ENCODE measurements at places on chromosomes 1 and 21.
A peak's percentile ranks its signal among the peaks of the same experiment; 100 is the strongest.

DNA sequence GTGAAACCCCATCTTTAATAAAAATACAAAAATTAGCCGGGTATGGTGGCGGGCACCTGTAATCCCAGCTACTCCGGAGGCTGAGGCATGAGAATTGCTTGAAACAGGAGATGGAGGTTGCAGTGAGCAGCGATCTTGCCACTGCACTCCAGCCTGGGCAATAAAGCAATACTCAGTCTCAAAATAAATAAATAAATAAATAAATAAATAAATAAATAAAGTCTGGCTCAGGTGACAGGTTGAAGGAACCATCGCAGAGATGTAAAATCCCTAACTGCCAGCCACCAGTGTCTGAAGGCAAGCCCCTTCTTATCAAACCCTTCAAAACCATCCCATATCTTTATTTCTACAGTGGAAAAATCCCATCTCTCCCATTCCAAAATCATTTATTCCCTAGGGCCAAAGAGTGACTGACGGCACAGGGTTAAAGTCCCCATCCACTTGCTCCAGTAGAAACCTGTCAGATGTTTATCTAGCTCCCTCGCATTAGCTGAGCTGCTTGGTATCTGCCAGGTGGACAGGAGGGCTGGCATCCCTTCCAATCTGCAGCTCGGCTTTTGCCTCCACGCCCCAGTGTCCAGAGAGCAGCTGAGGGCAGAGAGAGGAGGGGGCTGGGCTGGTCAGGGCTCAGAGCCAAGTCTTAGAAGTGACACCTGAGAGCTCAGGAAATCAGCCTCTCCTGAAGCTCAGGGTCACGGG, 5.0 kb downstream of the CSRP1 start:
- DNase-seq, result no peak

- peak; percentile 65 for DNase-seq
Measured at GRCh38 chr1:228837817-228838716, 102.8 kb downstream of the RHOU start.

DNA sequence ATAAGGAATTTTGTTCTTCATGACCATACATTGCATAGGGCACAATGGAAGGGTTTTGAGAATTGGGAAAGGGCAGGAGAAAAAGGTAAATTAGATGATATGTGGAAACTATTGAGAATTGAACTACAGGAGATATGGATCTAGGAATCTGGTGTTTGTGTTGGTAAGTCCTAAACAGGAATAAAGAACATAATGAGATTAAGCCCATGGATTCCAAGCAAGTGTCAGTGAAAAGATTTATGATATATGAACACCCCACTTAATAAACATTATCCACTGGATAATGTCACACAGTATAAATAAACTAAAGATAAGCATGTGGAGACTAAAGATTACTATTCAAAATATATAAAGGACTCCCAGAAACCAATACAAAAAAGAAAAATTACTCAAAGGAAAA, 98.2 kb downstream of the TNFSF18 start:
- DNase-seq, result no peak

GRCh38 chr1:111540928-111541327, 37.5 kb upstream of the ADORA3 start:
- DNase-seq, result no peak

DNA sequence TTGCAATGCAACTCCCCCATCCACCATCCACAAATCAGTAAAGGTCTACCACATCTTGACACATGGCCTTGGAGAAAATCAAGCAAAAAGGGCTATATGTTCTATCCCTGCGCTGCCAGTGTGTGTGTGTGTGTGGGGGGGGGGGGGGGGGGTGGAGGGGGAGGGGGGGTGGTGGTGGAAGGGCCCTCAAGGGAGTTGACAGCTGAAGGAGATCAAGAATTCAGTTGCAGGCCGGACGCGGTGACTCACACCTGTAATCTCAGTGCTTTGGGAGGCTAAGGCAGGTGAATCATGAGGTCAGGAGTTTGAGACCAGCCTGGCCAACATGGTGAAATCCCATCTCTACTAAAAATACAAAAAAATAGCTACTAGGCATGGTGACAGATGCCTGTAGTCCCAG, 37.6 kb upstream of the CLIC4 start:
- DNase-seq, result no peak

- DNase-seq, result no peak
Measured at GRCh38 chr1:9058465-9058864, 11.0 kb downstream of the SLC2A5 start.

DNA sequence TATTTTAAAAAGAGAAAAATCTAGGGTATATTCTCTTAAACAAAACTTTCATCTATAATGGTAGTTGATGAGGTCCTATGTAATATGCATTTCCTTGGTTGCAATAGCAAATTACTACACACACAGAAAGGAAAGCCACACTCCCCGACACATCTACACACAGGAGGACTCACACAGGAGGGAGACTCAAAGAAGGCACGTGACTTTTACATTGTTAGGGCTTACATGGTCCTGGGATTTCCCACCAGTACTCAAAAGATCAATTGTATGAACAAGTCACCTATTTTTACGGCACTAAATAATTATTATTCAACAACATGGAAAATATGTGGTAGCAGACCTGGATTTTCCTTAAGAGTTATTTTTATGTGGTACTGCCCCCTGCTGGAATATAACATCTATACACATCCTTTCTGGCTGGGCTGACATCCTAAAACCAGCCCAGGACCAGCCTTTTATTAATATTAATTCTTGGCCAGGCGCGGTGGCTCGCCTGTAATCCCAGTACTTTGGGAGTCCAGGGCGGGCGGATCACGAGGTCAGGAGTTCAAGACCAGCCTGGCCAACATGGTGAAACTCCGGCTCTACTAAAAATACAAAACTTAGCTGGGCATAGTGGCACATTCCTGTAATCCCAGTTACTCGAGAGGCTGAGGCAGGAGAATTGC, 33.9 kb upstream of the LGALS8 start:
- DNase-seq, result peak; percentile 72

GRCh38 chr21:41834926-41835663, 44.0 kb downstream of the PRDM15 start:
- no peak for DNase-seq

- DNase-seq, result no peak
Measured at GRCh38 chr1:20362856-20363255, 72.2 kb downstream of the VWA5B1 start.

- DNase-seq, result peak; percentile 70
Measured at GRCh38 chr21:25385911-25386474, 221.3 kb downstream of the MRPL39 start.

GRCh38 chr1:229860926-229861325, 206.1 kb upstream of the GALNT2 start:
- no peak for DNase-seq

DNA sequence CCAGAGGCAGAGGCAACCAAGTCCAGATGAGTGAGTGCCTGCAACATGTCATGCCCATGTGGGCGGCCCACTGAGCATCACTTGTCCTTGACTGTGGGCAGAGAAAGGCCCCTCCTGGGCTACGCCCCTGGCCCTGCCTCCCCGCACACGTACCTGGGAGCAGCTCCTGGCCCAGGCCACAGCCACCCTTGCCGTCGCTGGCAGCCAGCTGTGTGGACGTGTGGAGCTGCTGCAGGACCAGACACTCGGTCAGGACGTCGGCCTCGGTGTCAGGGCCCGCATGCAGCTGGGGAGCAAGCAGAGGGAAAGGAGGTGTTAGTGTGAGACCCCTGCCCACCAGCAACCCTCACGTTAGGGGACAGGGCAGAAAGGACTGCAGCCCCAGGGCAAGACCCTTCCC, 61.3 kb downstream of the DMRTB1 start:
- DNase-seq, result no peak

DNA sequence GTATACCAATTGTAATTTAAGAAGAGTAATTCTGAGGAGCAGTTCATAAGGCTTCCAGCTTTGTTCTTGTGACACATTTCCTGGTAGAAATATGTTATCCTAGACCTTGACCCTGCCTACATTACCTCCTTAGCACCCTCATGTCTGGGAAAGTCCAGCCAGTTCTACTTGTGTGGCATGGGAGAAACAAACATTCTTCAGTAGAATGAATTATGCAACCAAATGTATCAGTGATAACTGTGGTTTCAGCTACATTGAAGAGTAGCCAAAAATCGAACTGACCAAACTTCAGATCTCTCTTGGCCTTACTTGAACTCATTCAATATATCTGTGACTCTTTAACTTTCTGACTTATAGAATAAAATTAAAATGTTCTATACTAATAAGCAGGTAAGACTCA, 308.1 kb upstream of the LYPLAL1 start:
- peak; percentile 13 for DNase-seq

DNA sequence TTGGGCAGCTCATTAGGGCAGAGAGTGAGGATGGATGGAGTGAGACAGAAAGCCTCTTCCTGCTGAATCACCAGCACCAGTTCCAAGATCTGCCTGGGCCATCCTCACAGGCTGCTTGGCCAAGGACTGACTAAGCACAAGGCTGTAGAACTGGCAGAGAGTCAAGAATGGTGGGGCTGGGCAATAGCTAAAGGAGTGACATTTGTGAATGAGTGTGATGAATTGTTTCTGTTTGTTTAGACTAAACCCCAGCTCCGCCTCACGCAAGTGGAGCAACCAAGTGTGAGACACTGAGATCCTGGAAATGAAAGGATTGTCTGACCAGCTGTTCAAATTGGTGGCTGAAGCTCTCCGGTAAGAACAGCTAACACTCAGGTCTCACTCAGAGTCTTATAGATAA, 38.6 kb downstream of the BRINP2 start:
- peak; percentile 91 for DNase-seq

- no peak for DNase-seq
Measured at GRCh38 chr1:147283011-147283410, 40.5 kb downstream of the CHD1L start.

- DNase-seq, result no peak
Measured at GRCh38 chr1:180969434-180969833, 53.2 kb downstream of the STX6 start.

- no peak for DNase-seq
Measured at GRCh38 chr1:153928791-153929341, 6.1 kb upstream of the GATAD2B start.

GRCh38 chr1:40997096-40997495, 17.6 kb downstream of the CTPS1 start:
- peak; percentile 80 for DNase-seq

DNA sequence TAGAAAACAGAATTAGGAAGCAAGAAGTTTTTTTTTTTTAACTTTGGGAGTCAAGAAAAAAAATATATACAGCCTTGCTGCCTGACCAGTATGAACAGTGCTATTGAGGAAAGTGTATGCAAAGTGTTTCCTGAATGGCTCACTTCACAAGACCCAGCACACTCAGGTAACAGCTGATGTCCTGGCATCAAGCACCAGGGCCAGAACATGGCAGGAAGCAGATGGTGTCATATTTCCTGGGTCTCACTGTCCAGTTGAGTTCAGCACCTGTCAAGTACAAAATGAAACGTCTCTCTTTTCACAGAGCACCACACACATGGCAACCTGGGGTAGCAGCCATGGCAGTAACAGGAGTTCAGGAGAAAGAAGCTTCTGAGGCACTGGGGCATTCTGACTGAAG, 372.3 kb downstream of the TTLL7 start:
- DNase-seq, result no peak

DNA sequence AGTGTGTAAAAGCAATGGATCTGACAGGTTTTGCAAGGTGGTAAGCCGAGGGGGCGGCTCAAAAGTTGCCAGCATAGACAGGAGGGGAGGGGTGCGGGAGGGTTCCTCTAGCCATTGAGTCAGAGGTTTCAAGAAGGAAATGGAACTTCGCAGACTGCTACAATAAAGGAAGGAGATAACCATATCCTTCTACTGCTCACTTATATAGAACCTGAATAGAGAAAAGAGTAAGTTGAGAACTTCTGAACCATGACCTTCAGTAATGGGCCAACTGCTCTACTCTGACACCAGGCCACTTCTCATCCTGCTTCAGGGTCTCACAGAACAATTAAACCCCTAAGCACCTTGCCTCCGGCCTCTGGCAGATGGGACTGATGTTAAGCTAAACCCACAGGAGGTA, 26.3 kb upstream of the BCAR3 start:
- DNase-seq, result no peak

- DNase-seq, result peak; percentile 41
Measured at GRCh38 chr1:192516776-192517297, 58.7 kb upstream of the RGS1 start.

GRCh38 chr1:3864884-3865283, 7.6 kb downstream of the DFFB start:
- DNase-seq, result no peak

GRCh38 chr1:22387919-22388580, 63.6 kb upstream of the ZBTB40 start:
- DNase-seq, result no peak

GRCh38 chr1:3312898-3313575, 141.4 kb upstream of the ARHGEF16 start:
- peak; percentile 99 for DNase-seq

DNA sequence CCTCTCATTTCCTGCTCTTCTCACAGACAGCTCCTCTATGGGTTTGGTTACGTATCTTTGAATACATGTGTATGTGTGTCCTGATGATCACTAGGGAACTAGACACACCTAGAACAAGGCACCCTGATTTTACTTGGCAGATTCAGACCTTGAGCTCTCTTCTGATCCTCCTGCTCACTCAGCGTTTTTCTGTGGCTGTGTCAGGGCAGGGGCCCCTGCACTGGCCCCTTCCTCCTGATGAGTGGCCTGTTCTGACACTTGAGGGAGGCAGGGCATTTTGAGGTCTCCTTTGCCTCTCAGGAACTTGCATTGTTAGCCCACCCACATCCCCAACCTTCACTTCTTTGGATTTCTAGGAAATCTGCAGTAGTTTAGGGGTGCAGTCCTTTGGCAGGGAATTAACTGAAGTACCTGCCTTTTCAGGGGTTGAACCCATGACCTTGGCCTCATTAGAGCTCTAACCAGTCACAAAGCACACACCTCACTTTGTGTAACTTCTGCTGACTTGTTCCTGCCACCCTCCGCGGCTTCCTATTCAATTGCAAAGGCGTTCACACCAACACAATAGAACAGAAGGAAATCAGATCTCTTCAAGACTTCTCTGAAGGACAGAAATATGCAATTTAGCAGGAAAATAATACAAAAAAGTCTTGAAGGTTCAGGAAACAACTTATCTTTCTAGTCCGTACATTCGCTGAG, 8.8 kb downstream of the SMYD2 start:
- no peak for DNase-seq

DNA sequence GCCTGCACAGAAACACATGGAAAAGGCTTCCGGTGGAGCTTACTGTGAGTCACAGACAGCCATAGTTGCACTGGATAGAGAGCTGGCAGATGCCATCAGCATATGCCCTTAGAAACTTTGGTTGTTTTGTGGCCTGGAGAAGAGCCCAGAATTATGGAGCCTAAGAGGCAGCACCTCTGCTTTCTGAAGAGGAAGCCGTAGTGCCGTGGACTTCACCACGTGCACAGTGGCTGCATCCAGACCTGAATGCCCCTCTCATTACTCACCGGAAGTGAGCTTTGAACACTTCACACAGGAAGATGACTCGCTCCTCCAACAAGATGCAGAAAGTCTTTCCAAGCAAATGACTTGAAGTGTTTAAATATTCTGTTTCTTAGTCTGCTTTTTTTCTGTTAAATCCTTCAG, 28.4 kb downstream of the JUN start:
- DNase-seq, result peak; percentile 87

GRCh38 chr1:11725616-11726015, 10.3 kb upstream of the AGTRAP start:
- no peak for DNase-seq

DNA sequence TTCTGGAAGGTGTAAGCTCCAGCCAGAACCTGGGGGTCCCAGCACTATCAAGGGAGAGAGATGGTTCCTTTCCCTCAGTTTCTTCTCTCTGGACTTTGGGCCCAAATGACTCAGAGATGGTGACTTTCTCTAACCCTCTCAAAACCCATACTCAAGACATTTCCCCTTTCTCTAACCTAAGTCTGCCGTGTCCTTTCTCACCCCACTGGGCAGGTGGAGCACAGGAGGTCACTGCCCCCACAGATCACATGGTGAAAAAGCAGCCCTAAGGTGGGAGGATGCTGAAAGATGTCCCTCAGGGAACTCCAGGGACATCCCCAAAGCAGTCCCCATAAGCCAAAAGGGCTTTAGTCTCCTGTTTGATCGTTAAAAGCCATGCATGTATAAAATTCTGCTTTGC, 173.7 kb downstream of the HIVEP3 start:
- no peak for DNase-seq
